ENCODE measurements at places on chromosomes 11 and 22. TPM values are rescaled to one million over a fixed set of nuclear protein-coding genes. Genes with fewer than 3 reads are reported as not detected.

DNA sequence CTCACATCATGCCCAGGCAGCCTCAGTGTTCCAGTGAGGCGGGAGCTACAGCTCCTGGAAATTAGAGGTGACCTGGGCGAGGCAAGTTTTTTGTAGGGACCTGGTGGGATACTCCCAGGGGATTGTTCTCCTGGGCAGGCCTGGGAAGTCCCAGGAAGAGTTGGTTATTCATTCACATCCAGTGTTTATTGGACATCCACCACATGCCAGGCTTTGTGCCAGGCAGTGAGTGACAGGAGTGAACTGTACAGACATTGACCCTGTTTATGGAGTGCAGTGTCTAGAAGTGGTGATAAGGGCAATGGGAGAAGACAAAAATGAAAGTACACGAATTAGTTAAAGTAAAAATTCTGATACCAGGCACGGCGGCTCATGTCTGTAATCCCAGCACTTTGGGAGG, 29.4 kb downstream of the YWHAH start:
- no peak for DNase-seq

DNA sequence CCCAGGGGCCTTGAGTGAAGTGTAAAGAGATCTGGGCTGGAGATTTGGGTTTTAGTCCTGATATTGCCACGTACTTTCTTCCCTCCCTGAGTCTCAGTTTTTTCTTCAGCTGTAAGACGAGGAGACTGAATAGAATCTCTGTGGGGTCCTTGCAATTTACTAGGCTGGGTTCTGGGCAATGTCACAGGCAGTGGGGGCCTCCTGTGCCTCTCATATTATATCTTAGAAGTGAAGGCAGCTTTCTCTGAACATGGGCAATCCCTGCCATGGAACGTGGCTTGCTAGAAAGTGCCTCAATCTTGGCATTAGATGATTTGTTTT, 62.0 kb upstream of the PTPRJ start:
- DNase-seq = no peak

DNA sequence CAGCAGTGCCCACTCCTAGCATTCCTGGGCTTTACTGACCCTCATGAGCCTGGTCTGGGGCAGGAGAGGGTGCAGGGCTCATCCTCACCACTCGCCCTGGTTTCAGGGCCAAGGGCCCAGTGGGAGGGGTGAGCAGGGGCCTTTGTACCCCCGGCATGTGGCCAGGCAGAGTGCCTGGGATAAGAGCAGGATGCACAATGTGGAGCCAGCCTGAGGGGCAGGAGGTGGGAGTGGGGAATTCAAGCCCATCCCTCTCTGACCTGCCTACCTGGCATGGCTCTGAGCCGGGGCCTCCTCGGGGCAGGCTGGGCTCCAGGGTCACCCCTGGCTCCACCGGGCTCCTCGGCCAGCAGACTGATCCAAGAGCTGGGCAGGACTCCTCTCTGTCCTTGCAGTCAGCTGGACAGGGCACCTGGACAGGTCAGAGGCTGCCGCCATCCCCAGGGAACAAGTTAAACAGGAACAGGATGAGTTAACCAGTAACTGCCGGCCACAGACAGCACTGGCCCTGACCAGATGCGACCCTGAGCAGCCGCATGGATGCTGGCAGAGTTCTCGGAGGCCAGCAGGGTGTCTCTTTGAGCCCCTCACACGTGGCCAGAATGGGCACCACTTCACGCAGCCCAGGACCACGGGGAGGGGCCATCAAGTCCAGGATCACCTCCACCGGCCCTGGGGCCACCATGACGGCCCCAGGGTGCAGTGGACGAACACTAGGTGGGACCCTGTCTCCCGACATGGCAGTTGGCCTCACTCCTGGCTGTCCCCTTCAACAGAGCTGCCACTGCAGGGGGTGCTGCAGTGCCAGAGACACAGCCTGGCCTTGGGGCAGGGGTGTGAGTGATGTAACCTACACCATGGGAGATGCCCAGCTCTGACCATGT, 5.0 kb downstream of the SIGIRR start:
- no peak for DNase-seq

GRCh38 chr11:5847711-5848110, 6.0 kb upstream of the OR52E6 start:
- no peak for DNase-seq

GRCh38 chr22:47795477-47796127, 1033.2 kb downstream of the TBC1D22A start:
- no peak for DNase-seq

DNA sequence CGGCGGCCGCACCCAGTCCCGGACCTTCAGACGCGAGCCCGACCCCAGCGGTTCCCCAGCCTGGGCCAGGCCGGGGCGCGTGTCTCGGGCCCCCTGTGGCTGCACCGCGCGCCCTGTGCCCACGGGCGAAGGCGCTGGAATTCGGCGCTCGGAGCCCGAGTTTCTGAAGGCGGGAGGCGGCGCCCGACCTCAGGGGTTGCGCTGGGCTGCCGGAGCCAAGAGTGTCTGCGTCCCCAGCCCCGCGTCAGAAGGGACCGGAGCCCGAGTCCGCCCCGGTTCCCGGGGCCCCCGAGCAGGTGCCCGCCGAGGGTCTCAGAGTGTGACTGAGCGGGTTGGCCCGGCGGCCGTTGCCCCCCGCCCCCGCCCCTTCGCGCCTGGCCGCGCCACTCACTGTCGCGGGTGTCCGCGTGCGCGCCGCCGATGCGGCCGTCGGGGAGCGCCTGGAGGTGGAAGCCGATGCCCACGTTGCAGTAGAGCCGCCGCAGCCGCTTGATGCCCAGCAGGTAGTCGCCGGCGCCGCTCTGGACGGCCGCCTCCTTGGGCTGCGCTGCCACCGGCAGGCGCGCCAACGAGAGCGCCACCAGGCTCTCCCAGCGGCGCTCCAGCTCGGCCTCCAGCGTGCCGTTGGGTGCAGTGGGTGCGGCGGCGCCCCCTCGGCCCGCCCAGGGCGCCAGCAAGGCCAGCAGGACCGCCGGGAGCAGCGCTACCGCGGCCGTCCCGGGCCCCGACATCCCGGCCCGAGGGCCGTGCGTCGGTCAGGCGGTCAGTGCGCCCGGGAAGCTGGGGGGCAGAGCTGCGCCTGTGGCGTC, 583 bp downstream of the FGF4 start:
- DNase-seq = no peak

Gene CD3D
- polyA plus RNA-seq = not detected

DNA sequence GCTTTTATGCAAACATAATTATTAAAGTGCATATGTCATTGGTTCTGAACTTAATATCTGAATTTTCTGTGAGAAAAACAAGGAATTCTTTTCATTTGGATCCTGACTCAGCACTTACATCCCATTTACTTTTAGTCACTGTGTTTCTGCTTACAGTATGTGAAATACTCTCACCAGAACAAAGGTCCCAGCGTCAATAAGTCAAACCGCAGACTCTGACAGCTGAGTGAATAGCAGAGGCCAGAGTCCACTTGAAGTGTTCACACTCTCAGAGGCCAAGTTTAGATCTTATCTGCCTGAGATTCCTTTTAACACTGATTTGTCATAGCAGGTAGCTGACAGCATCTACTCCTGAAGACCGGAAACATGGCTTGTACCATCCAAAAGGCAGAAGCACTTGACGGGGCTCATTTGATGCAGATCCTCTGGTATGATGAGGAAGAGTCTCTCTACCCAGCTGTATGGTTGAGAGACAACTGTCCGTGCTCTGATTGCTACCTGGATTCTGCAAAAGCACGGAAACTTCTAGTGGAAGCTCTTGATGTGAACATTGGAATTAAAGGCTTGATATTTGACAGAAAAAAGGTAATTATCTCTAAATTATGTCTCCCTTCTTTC, 14.6 kb downstream of the BBOX1 start:
- DNase-seq = no peak

DNA sequence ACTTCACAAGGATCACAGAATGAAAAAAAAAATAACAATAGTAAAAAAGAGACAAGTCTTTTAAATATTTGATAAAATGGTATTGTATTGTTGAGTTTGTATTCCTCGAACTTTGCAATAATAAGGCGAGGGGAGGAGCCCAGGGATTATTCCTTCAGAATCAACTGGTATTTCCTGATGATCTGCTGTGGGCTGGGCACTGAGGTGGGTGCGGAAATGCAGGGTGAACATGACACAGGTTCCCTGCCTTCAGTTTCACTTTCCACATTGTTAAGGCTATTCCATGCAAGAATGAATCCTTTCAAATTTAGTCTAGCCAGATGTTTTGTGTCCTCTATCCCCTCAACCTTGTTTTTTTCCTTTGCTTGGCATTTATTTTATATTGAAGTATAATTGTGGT, 2.1 kb upstream of the EIF3M start:
- DNase-seq = no peak

Gene KREMEN1
- polyA plus RNA-seq = 2.1 TPM

DNA sequence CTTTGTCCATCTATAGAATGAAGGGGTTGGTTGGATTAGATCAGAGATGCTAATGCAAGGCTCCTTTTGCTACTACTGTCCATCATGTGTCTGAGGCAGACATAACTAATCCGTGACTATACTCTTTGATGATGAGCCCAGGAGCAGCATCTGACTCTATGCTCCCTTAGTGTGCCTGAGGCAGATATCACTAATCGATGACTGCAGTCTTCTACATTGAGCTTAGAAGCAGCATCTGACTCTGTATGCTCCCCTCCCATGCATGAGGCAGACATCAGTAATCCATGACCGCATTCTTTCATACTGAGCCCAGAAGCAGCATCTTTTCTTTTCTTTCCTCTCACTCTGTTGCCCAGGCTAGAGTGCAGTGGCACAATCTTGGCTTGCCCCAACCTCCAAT, 4.2 kb downstream of the TCN2 start:
- no peak for DNase-seq

GRCh38 chr11:34411791-34412190, 26.9 kb upstream of the CAT start:
- DNase-seq = no peak

- no peak for DNase-seq
These were observed 402.3 kb downstream of the BRD1 start for GRCh38 chr22:49425356-49425755.

All from BJ (cell line).